ENCODE measurements at places on chromosomes 12 and 14.

DNA sequence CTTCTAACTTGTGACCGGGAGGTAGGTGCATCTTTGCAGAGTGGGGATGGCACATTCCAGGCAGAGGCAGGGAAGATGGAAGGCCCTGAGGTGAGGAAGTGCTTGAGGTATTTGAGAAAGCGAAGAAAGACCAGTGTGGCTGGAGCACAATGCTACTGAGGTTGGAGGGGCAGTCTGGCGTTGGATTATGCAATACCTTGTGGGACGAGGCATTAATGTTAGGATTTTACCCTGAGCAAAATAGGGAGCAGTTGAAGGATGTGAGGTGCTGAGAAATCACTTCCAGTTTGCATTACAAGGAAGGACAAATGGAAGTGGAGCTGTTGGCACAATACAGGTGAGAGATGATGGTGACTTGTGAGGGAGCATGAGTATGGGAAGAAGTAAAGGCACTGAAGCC lies 145.5 kb downstream of the KCNA5 start:
- DNase-seq = no peak

GRCh38 chr12:50637870-50638481 lies 125.9 kb upstream of the ATF1 start:
- no peak for DNase-seq

DNA sequence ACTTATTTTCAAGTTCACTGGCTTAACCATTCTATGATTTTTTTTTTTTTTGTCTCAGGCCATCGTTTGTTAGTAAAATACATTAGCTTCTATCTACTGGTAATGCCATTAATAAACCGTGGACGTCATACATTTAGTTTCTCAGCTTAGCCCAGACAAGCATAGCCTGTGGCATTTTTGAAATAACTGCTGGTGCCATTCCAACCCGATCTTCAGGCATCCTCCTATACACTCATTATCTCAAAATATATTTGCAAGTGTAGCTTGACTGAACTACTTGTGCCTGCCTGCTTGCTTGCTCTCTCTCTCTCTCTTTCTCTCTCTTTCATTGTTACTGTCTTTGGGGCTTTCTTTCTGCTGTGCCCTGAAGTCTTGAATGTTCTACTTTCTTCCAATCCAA lies 12.7 kb upstream of the MBIP start:
- DNase-seq = no peak

- no peak for DNase-seq
These were observed 12.4 kb downstream of the TMEM120B start for GRCh38 chr12:121724925-121725324.

DNA sequence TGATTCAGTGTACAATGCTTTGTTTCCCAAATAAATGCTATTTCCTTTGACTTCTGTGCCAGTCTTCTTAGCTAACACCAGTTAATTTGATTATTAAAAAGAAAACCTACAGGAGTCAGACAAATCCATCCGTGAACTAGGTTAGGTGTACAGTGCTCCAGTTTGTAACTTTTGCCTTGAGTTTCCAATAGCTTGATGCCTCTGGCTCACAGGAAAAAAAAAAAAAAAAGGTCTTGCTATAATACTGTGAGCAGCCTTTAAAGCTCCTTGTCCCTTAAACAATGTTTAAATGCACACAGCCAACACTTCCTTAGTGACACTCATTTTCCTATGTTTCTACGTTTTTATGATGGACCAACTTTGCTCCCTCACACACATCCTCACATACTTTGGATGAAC lies 71.8 kb upstream of the TMX1 start:
- no peak for DNase-seq

DNA sequence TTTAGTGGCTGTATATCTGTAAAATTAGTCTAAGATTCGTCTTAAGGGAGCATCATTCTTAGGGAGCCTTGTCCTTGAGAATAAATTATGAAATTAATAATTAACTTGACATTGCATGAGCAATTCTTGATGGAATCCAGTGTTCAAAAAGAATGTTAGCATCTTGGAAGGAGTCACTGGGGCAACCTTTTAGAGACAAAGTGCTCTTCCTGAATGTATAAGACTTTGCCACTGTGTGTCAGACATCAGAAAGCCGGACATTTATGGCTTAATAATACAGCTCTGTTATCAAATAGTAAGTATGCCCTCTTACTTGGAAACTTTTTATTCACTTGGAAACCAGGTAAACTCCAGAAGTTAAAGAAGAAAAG lies 83.3 kb downstream of the CCER1 start:
- no peak for DNase-seq

GRCh38 chr12:42683266-42683665 lies 93.7 kb upstream of the PRICKLE1 start:
- no peak for DNase-seq

DNA sequence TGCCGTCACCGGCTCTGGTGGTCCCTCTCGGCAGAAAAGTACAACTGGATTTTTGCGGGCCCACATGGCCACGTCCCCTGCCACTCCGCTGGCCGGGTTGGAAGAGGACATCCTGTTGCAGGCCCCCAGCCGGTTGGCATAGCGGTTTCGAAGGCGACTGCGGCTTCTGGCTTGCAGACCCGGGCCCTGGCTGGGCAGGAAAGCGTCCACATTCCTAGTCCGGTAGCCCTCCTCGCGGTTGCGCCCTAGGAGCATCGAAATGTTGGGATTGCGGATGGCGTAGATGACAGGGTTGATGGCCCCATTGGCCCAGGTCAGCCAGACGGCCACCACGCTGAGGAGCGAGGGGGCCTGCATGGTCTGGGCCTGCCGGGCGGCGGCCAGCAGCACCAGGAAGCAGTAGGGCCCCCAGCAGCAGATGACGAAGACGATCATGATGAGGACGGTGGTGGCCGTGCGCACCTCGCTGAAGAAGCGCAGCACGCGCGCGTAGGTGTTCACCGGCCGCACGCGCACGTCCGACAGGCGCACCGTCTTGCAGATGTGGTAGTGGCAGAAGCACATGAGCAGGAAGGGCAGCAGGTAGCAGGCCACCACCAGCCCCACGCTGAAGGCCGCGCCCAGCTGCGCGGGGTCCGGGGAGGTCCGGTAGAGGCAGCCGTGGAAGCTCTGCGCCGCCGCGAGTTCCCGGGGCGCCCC lies 1.2 kb downstream of the GPR135 start:
- no peak for DNase-seq

GRCh38 chr14:38442208-38442607 lies 186.3 kb upstream of the CLEC14A start:
- DNase-seq = no peak

DNA sequence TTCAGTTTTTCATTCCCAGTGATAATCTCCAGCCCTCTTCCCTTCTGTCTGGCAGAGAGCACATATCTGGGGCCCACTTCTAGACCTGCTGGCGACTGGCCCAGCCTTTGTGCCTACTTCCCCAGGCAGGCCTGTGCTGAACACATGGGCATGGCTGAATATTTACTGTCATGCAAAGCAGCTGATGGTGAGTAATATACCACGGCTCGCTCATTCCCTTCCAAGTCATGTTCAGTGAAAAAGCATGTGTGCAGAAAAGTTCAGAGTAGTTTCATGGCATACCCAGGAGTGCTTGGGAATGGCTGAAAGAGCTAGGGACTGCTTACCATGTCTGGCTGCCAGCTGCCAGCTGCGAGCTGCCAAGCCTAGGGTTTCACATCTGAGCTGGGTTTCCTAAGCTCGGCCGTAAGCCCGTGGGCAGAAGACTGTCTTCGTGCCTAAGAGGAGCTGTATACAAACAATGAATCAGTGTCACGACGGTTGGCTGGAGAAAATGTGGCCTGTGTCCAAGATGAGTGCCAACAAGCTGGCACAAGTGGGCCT lies 179.9 kb upstream of the PELI2 start:
- DNase-seq = peak; percentile 85

DNA sequence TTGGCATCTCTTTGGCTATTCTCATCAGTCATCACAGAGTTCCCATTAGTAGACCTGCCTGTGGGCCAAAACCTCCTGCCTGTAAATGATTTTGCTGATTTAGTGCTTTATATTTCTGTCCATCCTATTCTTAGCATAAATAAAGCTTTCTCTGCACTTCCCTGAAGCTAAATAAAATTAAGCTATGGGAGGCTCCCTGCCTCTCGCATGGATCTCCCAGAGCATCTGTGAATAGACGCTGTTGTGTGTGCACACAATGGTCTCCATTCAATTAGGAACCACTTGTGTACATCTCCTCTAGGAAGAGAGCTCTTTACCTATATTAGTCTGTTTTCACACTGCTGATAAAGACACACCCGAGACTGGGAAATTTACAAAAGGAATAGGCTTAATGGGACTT lies 80.4 kb downstream of the PPFIBP1 start:
- DNase-seq = no peak

GRCh38 chr14:39266871-39267607 lies 33.3 kb downstream of the MIA2 start:
- peak; percentile 84 for DNase-seq

- DNase-seq = no peak
These were observed 32.1 kb downstream of the CMKLR1 start for GRCh38 chr12:108307006-108307405.

- no peak for DNase-seq
These were observed 200.9 kb downstream of the APAF1 start for GRCh38 chr12:98845957-98846356.

GRCh38 chr14:64074961-64075612 lies 219.1 kb downstream of the ESR2 start:
- no peak for DNase-seq

DNA sequence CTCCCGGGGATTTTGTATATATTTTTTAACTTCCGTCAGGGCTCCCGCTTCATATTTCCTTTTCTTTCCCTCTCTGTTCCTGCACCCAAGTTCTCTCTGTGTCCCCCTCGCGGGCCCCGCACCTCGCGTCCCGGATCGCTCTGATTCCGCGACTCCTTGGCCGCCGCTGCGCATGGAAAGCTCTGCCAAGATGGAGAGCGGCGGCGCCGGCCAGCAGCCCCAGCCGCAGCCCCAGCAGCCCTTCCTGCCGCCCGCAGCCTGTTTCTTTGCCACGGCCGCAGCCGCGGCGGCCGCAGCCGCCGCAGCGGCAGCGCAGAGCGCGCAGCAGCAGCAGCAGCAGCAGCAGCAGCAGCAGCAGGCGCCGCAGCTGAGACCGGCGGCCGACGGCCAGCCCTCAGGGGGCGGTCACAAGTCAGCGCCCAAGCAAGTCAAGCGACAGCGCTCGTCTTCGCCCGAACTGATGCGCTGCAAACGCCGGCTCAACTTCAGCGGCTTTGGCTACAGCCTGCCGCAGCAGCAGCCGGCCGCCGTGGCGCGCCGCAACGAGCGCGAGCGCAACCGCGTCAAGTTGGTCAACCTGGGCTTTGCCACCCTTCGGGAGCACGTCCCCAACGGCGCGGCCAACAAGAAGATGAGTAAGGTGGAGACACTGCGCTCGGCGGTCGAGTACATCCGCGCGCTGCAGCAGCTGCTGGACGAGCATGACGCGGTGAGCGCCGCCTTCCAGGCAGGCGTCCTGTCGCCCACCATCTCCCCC lies 777 bp downstream of the ASCL1 start:
- DNase-seq = peak; percentile 34

DNA sequence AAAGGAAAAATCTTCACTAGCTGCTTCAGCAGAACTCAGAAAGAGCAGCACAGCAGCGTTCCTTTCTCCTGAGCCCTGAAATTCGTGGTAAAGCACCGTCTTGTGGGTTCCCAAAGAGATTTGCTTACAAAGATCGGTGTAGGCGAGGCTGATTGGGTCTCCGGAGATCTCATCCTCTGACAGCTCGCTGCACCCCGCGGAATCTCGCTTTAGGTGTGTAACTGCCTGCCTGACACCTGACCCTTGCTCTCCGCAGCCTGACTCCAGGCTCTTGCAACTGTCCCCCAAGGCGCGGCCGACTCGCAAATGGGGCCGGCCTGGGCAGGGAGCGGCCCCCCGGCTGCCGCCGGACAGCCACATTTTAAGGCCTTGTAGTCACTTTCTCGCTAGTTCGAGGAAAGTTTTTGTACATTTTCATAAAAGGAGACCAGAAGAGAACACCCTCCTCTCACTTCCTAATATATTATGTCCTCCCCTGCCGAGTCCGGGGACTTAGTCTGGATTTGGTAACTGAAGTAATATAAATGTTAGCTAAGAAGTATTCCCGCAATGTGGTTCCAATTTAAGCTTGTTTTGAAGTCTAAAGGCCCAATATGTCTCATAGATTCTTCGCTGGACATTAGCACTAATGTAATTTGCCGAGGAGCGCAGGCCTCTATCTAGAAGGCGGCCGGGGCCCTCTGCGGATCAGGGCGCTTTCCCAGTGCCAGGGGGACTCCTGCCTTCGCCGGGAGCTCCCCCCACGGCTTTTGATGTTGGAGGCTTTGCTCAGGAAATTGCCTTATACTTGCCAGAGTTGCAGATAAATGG lies 177.3 kb upstream of the CDKN3 start:
- DNase-seq = no peak

- no peak for DNase-seq
These were observed 55.1 kb upstream of the CMKLR1 start for GRCh38 chr12:108394196-108394595.

DNA sequence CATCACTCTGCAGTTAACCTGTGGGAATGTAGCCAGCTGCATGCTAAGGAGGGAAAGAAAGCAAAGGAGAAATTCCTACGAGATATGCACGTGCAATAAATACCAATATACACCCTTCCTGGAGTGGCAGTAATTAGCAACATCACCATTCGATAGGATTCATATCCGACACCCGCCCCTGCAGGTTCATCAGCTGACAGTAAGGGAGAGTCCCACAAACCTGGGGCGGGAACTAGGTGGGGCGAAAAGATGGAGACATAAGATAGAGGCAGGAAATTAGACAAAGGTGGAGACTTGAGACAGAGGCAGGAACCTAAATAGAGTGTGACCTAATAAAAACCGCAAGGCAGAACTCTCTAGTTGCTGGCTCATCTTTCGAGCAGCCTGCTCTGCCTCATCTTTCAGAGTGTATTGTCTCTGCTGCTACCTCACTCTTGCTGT lies 51.6 kb downstream of the PLEKHG3 start:
- no peak for DNase-seq

DNA sequence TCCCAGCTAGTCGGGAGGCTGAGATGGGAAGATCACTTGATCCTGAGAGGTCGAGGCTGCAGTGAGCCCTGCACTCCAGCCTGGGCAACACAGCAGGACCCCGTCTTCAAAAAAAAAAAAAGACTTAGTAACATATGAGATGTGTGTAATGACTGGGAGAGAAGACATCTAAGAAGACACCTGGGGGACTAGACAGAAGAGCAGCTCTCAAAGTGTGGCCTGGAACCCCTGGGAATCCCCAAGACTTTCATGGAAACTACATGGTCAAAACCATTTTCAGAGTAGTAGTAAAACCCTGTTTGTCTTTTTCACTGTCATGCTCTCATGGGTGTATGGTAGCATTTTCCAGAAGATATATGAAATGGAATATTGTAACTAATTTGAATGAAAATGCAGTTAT lies 45.3 kb downstream of the R3HDM2 start:
- DNase-seq = no peak

All from head of caudate nucleus (tissue), 42 donors.